ENCODE measurements at places on chromosomes 1 and 21.

GRCh38 chr1:230218667-230219066 lies 151.6 kb downstream of the GALNT2 start:
- DNase-seq: no peak

GRCh38 chr1:167413328-167413727 lies 105.0 kb downstream of the CD247 start:
- DNase-seq: no peak

DNA sequence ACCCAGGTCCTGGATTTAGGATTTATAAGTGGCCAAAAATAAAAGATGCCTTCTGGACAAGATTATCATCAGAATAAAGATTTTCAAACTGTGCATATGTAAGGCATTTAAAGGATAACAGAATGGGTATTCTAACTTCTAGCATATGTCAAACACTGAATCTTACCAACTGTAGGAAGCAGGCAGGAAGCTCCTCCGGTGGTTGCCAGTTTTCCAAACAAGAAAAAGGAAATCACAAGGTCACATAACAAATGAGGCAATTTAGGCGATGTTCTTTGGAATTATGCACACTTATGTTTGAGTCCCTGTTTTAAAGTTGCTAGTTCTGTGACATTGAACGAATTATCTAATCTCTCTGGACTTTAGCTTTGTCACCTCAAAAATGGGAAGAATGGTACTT lies 48.9 kb downstream of the ATP6V1G3 start:
- DNase-seq: no peak

- no peak for DNase-seq
Measured at GRCh38 chr1:29159773-29160172, 21.9 kb downstream of the SRSF4 start.

GRCh38 chr1:161885759-161886158 lies 119.6 kb downstream of the ATF6 start:
- DNase-seq: no peak

- no peak for DNase-seq
Measured at GRCh38 chr1:11541956-11542355, 63.0 kb downstream of the DISP3 start.

DNA sequence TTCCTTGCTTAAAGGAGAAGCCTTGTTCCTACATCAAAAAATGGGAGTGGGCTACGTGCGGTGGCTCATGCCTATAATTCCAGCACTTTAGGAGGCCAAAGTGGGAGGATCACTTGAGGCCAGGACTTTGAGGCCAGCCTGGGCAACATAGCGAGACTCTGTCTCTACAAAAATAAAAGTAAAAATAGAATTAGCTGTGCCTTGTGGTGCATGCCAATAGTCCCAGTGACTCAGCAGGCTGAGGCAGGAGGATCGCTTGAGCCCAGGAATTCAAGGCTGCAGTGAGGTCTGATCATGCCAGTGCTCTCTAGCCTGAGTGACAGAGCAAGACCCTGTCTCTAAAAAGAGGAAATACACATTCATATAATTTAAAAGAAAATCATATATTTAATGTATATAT lies 127.1 kb downstream of the C1orf21 start:
- no peak for DNase-seq

DNA sequence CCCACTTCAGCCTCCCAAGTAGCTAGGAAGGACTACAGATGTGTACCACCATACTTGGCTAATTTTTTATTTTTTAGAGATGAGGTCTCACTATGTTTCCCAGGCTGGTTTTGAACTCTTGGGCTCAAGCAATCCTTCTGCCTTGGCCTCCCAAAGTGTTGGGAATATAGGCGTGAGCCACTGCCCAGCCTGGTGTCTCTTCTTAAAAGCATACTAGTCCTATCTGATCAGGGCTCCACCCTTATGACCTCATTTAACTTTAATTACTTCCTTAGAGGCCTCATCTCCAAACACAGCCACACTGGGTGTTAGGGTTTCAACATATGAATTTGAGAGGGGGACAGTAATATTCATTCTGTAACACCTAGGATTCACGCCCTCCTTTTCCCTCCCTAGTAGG lies 130.9 kb downstream of the GLIS1 start:
- DNase-seq: no peak

DNA sequence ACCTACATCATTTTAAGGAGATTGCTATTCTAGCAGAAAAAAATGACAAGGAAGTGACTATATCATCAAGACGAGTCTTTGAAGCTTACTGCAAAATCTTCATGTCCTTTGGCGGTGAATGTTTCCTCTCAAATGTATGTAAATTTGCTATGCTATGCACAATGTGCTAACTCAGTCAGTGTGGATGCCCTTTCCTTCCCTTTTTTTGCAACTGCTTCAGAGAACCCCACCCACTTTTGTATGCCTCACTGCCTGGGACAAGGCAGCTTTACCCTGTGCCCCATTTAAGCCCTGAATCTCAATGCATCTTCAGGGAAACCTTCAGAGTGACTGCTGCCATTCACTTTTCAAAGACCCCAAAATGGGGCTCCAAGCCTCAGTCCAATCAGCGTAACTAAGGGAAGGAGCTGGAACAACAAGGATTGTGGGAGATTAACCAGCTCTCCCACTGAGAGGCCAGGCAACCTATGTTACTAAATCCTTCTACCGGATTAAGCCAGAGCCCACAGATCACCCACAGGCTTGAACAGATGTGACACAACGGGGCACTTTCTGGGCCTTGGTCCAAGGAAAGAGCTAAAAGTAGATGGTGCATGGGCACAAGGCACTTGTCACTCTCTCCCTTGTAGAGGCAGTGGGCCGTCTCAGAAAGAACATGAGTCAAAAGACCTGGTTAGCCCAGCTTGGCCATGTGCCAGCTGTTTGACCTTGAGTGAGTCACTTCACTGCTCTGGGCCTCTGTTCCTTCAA lies 154.4 kb downstream of the PLPP3 start:
- no peak for DNase-seq

- no peak for DNase-seq
Measured at GRCh38 chr1:213138391-213138790, 87.3 kb downstream of the RPS6KC1 start.

DNA sequence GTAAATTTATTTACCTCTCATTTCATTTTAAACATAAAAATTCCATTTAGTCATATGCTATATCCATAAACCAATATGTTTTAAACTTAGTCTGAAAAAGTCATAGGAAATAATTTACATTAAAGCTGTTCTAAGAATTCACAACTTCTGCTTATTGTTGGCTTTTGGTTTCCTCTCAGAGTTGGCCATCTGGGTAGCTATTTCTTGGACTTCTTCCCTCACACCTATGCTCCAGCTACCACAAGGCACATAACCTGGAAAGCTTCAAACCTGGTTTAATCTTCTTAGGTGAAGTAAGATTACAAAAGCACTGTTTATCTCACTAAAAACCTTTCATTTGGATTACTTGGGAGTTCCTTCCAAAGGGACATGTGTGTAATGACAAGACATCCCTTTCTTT lies 29.8 kb downstream of the RBM11 start:
- DNase-seq: no peak

GRCh38 chr1:55670331-55671082 lies 455.3 kb upstream of the USP24 start:
- DNase-seq: no peak

DNA sequence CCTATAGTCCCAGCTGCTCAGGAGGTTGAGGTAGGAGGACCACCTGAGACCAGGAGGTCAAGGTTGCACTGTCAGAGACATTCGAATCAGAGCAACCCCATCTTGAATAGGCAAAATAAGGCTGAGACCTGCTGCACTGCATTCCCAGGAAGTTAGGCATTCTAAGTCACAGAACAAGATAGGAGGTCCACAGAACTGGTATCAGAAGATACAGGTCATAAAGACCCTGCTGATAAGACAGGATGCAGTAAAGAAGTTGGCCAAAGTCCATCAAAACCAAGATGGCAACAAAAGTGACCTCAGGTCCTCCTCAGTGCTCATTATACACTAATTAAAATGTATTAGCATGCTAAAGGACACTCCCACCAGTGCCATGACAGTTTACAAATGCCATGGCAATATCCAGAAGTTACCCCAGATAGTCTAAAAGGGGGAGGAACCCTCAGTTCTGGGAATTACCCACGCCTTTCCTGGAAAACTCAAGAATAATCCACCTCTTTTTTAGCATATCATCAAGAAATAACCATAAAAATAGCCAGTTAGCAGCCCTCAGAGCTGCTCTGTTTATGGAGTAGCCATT lies 65.2 kb upstream of the KLHDC7A start:
- DNase-seq: no peak

DNA sequence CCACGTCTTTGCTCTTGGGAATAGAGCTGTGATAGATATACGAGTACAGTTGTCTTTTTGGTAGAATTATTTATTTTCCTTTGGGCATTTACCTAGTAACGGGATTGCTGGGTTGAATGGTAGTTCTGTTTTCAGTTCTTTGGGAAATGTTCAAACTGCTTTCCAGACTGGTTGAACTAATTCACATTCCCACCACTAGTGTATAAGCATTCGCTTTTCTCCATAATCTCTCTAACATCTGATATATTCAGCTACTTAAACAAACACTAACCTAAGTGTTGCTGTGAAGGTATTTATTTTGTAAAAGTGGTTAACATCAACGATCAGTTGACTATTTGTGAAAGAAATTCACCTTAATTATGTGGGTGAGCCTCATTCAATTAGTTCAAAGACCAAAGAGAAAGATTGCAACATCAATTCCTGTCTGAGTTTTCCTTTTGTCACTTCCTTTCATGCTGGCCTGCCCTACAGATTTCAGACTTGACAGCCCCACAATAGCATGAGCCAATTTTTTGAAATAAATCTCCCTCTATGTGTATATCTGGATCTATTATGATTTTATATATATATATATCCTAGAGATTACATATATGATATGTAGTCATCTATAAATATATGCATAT lies 26.7 kb upstream of the DUSP10 start:
- DNase-seq: no peak

GRCh38 chr1:186655876-186656275 lies 24.3 kb downstream of the PTGS2 start:
- DNase-seq: no peak
